Stimulated activated CD4-positive, alpha-beta T cell treated with anti-CD3 and anti-CD28 coated beads, Interleukin-1b, Interleukin-23, amount 100 ng/mL, for 1 hour (primary cell): ENCODE measurements at places on chromosomes 2 and 18.

GRCh38 chr18:64118406-64118805 is 30.5 kb downstream of the LINC00305 start:
- no peak for DNase-seq

- no peak for DNase-seq
These were observed 159.8 kb downstream of the ZNF385B start for GRCh38 chr2:179701524-179702110.

- no peak for DNase-seq
These were observed 46.3 kb downstream of the ANKMY1 start for GRCh38 chr2:240511351-240512108.

- DNase-seq = no peak
These were observed 129.6 kb upstream of the SLC1A4 start for GRCh38 chr2:64859312-64860212.

- DNase-seq = no peak
These were observed 205.1 kb downstream of the NDUFA10 start for GRCh38 chr2:239819974-239820555.

DNA sequence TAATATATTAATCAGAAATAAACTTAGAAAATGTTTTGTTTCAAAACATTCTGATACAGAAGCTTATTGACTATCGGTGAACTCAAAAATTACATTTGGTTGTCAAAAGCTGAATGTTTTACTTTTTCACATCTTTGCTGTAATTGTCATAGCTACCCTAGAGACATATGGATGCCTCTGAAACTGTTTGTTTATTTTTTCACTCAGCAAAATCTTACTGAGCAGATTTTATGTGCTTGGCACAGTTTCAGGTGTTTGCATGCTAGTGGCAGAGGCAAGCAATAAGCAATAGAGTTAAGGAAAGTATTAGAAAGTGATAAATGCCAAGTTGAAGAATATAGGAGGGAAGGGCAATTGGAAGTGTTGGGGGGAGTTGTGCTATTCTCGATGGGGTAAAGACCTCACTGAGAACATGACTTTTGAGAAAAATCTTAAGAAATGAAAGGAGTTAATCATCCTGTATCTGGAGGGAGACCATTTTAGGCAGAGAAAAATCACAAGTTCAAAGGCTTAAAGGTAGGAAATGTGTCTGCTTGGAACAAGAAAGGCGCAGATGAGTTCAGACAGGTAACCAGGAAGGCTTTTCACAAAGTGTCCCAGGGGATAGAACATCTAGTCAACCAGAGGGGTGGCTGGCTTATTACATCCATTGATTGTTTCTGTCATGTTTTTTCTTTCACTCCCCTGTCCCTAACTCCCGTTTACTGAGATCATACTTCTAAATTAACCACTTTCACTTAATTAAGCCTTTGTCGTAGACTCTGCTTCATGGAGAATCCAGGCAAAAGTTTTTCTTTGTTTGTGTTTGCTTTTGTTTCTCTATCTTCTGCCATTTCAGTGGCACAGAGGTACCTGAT is 27.2 kb upstream of the COBLL1 start:
- DNase-seq = no peak

DNA sequence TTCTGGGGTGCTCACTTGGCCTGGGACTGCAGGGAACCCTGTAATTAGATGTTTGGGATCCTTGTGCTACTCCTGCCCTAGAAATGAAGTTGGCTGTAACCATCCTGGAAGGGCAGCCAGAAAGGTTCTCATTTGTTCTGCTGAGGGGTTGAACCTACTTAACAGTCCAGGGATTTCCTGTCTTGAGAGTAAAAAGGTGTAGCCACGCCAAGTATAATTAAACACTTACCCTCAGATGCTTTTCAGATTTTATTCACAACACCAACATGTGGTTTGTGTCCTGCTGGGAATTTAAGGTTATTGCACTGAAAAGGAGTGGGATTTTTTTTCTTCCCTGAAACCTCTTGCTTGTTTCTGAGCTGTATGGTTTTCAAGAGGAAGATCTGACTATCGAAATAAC is 222.4 kb upstream of the APCDD1 start:
- DNase-seq = no peak

- DNase-seq = no peak
These were observed 206.7 kb downstream of the TCF4 start for GRCh38 chr18:55381277-55381676.

GRCh38 chr2:25375371-25375988 is 33.8 kb upstream of the DNMT3A start:
- DNase-seq = no peak

GRCh38 chr18:8526332-8526731 is 82.9 kb upstream of the RAB12 start:
- no peak for DNase-seq

DNA sequence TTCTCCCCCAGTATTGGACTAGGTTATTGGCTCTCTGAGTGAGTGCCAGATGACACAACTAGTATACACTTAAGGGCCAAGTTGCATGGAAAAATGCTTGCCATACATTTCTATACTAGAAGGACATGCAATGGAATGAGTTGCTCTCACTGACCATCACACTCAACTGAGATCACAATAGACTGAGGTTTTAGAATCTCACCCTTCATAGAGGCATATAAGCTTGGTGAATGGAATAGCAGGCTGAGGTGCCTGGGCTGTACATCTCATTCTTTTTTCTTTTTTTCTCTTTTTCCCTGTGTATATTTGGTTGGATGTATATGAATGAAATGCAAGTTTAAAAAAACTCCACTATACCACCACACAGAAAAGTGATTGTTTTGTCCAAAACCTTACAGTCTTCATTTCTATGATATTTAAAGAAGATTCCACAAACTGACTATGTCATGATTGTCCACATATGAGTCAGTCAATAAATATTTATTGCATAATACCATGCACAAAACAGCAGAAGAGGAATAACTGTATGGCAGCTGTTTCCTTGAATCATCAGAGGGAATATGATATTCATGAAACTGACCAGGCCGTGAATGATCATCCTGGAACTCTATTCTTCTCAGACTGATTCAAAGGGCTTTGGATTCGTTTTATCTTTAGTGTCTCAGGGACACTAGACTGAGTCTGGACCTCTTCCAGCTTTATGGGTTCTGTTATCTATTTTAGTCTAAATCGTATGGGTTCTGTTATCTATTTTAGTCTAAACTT is 122.6 kb upstream of the STK17B start:
- no peak for DNase-seq
